Stimulated activated CD4-positive, alpha-beta T cell treated with anti-CD3 and anti-CD28 coated beads, TNF-alpha, amount 100 ng/mL, for 4 hours (primary cell): ENCODE measurements at places on chromosomes 2 and 18.

DNA sequence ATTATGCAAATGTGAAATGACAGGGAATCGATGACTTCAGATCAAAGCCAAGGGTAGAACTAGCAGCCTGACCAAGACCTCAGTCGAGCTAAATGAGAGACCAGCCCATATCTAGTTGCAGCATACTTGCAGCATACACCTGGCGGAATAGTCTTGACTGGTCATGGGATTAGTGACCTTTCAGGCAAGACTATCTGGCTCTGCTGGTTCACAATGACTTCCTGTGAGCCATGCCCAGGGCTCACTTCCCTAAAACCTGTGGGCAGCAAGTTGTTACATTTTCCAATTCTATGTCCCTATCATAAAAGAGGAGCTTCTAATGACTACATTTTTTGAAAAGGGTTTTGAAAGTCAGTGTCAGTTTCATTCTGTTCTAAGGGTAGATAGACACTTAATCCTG is 1624.9 kb upstream of the CELF4 start:
- DNase-seq: no peak

DNA sequence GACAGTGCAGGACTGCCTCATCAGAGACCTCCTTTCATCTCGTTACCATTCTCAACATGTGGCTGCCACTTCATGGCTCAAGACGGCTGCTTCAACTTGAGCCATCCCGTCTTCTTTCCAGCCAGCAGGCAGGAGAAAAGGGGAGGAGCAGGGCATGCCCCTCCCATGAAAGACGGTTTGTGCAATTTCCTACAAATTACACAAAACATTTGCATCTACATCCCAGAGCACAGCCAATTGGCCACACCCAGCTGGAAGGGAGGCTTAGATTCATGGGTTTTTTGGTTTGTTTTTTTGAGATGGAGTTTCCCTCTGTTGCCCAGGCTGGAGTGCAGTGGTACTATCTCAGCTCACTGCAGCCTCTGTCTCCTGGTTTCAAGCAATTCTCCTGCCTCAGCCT is 11.8 kb downstream of the UCN start:
- DNase-seq: no peak

DNA sequence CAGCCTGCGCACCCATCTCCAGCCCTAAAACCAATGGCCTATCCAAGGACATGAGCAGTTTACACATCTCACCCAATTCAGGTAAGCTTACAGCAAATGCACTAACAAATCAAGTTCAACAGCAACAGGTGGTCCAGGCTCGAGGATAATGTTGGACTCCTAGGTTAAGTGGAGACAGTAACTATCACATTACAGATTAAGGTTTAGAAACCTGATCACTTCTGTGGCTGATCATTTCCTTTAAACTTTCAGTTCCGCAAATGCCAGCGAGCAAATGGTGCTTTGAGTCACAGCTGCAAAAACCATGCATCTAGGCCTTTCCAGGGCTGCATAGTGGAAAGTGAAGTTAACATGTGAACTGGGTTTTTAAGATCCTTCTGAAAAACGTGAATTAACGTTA is 259.4 kb downstream of the GBX2 start:
- no peak for DNase-seq

DNA sequence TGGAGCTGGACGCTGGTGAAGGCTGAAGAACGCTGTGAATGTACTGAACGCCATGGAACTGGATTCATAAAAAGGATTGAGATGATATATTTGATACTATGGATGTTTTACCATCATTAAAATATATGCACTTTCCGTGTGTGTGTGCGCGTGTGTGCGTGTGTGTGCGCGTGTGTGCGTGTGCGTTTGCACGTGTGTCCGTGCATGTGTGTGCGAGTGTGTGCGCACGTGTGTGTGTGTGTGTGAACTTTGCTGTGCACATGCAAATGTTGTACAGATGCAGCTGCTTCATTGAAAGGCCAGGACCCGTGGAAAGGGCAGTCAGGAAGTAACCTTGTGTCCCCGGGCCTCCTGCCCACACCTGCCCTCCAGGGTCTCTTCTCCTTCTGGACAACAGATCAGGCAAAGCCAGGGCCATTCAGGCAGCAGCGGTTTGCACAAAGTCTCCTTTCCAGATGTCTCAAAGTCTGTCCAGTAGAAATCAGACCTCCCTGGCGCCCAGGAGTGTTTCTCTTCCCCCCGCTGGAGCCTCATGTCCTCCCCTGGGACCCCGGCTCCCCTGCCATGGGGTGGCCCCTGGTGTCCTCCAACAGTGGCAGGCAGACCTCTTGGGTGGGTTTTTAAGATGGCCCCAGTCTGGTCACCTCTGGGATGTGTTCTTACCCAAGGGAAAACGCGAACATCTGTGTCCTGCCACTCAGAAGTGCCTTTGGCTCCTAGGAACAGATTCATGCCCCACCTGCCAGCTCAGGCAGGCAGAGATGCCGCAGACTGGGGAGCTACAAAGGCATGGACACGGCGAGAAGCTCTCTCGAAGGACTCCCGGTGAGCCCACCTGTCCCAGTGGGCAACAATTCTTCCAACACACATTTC is 86.1 kb upstream of the GPC1 start:
- no peak for DNase-seq

DNA sequence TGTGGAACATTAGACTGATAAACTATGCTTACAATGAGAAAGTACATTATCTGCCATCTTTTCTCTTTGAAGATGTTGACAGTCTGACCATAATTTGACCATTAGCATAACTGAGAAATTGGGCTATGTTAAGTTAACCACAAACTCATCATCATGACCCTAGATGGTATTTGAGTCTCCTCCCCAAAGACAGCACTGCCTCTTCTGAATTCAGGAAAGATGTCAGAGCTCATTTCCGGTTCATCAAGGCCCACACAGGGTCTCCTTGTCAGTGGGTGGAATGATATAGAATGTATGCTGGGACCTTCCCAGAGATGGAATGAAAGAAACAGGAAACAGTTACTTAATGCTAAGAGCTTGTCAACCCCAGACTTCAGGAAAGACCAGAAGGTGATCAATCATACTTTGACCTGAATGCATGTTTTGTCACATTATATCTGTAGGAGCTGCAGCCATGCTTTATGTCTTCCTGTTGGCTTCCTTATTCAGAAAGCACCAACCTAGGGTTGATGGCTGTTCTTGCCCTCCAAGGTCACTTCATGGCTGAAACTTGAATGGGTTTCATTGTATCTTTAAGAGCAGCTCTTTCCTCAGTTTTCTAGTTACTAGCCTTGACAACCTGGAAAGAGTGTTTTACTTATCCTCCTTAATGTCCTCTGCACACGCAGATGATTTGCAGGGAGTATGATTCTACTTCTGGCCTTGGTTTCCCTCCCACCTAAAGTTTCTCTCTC is 99.1 kb upstream of the NEUROD1 start:
- DNase-seq: no peak

DNA sequence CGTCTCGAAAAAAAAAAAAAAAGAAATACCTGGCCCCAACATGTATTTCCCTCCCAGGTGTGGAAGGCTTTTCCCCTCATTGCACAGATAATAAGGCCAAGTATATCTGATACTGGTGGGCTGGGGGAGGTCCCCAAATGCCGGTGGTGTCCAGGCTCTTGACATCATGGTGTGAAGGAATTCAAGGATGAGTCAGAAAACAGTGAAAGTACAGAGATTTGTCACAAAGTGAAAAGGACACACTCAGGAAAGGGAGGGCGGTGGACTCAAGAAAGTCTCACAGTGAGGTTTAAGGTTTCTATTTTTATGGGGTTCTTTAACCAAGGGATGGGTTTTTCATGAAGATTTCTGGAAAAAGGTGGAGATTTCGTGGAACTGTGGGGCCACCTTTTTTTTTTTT is 37.8 kb upstream of the FZD5 start:
- no peak for DNase-seq

DNA sequence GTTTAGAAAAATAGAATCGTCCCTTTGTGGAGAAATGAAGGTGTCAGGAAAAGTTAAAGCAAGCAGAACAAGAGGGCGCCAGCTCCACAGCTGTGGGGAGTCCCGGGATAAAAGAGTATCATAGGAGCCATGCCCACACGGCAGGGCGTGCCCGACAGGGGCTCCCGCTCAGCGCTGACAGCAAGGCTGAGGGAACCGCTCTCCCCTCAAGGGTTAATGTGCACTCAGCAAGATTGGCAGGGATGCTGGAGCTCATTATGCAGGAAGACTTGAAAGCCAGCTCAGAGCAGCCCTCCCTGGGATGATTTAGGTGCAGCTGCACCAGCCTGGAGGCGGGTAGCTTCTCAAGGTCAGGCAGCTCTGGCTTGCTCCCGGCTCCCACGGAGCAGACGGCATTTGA is 500.2 kb downstream of the EIPR1 start:
- DNase-seq: no peak

GRCh38 chr2:70954886-70955285 is 19.2 kb downstream of the ATP6V1B1 start:
- no peak for DNase-seq

DNA sequence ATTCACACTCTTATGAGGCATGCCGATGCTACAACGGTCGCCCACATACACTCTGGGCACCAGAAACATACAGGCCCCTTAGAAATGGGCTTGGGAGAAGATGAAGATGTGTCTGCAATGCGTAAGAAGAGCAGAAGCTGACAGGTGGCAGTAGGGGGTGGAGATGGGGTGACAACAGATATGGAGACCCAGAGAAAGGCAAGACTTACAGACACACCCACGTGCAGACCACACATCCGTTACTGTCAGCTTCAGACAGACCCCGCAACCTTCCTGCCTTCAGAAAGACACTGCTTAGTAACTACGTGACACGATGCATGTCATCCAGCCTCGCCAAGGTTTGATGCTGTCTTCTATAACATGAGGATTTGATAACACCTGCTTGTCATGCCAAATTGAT is 89.5 kb downstream of the ZFP36L2 start:
- no peak for DNase-seq

DNA sequence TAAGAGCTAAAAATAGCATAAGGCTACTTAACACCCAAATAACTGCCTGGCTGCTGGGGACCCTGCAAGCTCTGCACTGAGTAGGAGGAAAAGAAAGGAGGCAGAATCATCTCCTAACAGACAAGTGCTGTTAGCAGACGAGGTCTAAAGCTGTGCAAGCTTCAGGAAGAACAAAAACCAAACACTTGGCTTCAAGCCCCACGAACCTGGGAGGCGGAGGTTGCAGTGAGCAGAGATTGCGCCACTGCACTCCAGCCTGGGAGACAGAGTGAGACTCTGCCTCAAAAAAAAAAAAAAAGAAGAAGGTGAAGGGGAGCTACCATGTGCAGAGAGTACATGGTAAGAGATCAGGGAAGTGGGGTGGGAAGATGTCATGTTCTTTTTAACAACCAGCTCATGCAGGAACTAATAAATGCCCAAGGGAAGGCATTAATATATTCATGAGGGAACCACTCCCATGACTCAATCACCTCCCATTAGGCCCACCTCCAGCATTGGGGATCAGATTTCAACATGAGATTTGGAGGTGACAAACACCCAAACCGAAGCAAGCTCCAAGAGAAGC is 28.8 kb upstream of the INO80C start:
- DNase-seq: no peak
